ENCODE measurements at places on chromosomes 6 and 20. TPM values are rescaled to one million over a fixed set of nuclear protein-coding genes. Genes with fewer than 3 reads are reported as not detected.

Gene LSM2
- total RNA-seq: 57.2 TPM

Gene TSBP1
- not detected for total RNA-seq

Gene TEAD3
- total RNA-seq: 0.61 TPM

Gene MYLK4
- 0.32 TPM for total RNA-seq

Gene ADGB
- not detected for total RNA-seq

Gene TBP
- total RNA-seq: 19.0 TPM

Gene NRSN1
- total RNA-seq: not detected

Gene SLC17A2
- total RNA-seq: not detected

Gene USP49
- total RNA-seq: 2.7 TPM

Gene MLN
- not detected for total RNA-seq

Gene TRERF1
- total RNA-seq: 0.30 TPM

Gene ARMH2
- not detected for total RNA-seq

Gene SLC25A27
- 0.32 TPM for total RNA-seq

Gene TDRD6
- total RNA-seq: not detected

Gene GGTLC1
- not detected for total RNA-seq

Gene PKIB
- 0.97 TPM for total RNA-seq

Gene PXT1
- total RNA-seq: not detected

Gene ORC3
- 16.2 TPM for total RNA-seq

Gene PACRG
- total RNA-seq: not detected

Gene TPD52L1
- total RNA-seq: 2.3 TPM

Gene FBXO5
- 20.8 TPM for total RNA-seq

Gene GPSM3
- total RNA-seq: 3.8 TPM

Gene PPP1R16B
- 54.9 TPM for total RNA-seq

Gene NKX2-4
- not detected for total RNA-seq

Gene GPR31
- total RNA-seq: not detected

Gene HTR1E
- not detected for total RNA-seq

Gene MBOAT1
- total RNA-seq: 6.5 TPM
